Stimulated activated CD8-positive, alpha-beta memory T cell treated with anti-CD3 and anti-CD28 coated beads, Interleukin-12 subunit alpha, Interleukin-12 subunit beta, amount 100 ng/mL, for 1 hour (primary cell): ENCODE measurements at places on chromosomes 3 and 15.

- DNase-seq: no peak
These were observed 12.9 kb downstream of the PLS1 start for GRCh38 chr3:142609136-142609535.

DNA sequence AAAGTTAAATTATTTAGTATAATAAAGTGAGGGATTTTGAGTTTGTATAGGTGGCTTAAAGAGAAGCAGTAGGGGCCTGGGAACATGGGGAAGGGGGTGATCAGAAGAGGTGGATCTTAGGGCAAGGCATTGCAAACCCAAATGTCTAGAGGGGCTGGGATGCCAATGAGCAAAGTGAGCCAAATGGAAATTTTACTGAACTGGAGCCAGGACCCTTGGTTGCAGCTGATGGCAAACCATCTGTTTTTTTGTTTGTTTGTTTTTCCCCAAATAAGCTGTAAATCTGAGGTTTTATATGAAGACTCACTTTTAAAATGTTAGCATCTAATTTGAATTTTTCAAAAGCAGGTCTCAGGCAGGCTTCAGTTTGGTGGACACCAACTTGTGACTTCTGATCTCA, 14.8 kb upstream of the PARP14 start:
- no peak for DNase-seq

- no peak for DNase-seq
These were observed 16.9 kb upstream of the RHCG start for GRCh38 chr15:89513284-89513683.

- DNase-seq: no peak
These were observed 21.1 kb upstream of the MINDY4B start for GRCh38 chr3:150926328-150926727.

DNA sequence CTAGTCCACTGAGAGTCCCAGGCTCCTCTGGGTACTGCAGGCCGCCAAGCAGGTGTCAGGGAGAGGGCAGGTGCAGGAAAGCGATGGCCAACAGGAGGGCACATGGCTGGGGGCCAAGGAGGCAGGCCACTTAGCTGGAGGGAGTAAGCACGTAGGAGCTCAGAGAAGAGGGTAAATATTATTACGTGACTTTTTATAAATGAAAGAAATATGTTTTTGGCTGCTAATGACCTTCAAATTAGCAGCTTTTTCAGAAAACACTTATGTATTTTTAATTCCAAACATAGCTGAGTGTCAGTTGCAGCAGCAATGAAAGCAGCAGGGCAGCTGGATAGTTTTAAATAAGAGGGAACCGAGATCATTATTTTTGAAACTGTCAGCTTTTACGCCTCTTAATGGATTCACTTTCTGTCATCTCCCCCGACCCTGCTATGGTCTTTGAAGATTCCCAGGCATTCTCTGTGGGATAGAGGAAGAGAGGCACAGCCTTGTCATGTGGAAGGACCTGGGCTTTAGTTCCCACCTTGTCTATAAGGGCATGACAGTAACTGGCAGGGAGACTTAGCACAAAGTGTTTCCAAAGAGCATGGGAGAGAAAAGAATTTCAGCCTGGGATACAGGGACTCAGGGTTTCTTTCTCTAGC, 477.1 kb downstream of the EPHB1 start:
- DNase-seq: no peak

DNA sequence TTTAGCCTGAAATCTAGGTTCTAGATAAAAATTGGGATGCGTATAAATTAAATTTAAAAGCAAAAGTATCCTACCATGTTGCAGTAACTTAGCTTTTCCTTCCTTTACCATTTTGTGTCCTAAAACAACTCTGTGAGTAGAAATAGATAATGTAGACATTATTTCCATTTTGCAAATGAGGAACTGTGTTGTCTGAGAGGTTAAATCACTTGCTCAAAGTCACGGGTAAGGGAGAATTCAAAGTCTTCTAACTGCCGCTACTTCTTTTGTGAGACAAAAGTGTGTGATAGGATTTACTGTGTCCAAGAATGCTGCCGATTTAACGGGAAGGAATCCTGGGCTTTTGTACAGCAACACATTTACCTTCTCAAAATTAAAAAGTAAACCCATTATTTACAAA, 40.7 kb downstream of the MYO1E start:
- DNase-seq: no peak

- no peak for DNase-seq
These were observed 14.8 kb upstream of the SEMA5B start for GRCh38 chr3:123042413-123042812.

- no peak for DNase-seq
These were observed 232.9 kb downstream of the TJP1 start for GRCh38 chr15:29589416-29589815.

DNA sequence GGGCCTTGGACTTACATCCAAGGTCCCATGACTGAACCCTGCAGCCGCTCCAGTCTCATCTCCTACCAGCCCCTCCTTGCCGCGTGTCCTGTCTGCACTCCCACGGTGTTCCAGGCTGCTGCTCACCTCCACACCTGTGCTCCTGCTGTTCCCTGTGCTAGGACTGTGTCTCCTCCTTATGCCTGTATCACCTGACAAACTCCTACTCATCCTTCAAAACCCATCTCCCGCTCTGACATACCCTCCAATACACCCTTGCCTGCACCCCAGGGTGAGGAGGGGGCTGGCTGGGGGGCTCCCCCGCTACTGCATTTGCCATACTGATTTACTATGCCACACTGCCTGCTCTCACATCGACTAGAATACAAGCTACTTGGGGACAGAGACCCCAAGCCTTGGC, 53.6 kb downstream of the CYP11A1 start:
- DNase-seq: no peak

DNA sequence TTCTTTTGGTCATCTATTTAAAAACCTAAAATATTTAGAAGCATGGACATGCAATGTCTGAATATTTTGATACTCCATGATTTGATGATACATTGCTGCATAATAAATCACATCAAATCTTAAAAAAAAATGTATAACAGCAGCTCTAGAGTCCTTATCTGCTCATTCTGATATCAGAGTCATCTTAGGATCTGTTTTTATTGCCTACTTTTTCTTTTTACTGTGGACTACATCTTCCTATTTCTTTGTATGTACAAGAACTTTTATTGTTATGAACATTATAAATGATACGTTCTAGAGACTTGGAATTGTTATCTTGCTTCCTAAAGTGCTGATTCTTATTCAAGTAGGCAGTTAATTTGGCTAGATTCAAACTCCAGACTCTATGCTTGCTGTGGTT, 72.7 kb downstream of the IQCH start:
- no peak for DNase-seq

DNA sequence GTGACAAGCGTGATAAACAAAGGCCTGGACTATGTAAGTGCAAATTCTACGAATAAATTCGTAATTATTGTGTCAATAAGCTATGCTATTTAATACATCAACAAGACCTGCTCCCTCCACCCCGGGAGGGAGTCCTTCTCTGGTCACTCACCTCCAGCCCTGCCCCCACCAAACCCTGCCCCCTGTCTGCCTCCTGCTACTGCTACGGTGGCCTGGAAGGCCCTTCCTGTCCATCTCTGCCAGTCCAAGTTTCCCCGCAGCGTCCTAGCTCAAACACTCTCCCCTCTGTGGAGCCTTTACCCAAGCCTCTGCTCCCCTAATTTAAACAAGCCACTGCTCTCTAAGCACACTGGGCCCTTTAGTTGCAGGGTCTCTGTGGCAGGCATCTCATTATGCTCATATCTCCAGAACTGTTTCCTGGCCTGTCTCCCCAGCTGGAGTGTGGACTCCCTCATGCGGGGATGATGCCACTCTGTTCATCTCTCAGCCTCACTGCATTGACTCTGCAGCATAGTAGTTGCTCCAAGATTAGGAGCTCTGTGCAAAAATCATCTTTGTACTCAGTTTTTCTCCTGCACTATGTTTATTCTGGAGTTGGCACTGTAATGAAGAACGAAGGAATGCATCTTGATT, 241.2 kb downstream of the NTRK3 start:
- no peak for DNase-seq

GRCh38 chr3:143302638-143303171, 183.1 kb downstream of the CHST2 start:
- no peak for DNase-seq

DNA sequence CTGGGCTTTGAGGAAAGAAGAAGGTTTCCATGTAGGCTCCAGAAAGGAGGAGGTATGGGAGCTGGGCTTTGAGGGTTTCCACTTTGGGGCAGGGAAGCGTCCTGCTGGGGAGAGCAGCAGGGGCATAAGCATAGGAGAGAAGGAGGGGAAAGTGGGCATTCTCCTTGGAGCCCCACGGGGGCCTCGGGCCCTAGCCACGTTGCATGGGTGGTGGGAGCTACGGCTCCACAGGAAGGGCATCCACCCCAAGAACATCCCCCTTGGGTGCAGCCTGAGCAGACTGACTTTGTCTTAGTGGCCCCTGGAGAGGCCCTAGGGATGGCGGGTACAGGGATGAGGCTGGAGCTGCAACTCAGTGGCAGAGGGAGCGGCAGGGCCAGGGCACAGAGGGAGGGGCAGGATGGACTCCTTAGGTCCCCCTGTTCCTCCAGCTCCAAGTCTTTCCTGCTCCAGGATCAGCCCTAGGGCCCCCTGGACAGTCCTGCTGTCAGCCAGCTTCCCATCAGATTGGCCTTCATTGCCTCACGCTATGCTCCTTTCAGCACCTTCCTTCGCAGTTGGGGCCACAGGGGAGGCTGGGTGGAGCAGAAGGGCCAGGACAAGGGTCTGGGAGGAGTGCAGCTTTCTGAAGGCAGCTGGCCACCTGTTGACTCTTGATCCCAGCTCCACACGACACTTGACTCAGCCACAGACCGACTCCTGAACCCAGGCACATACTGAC, 22.9 kb downstream of the PRR20G start:
- DNase-seq: no peak

GRCh38 chr3:183637106-183637486, 1.7 kb downstream of the KLHL24 start:
- DNase-seq: no peak
